CD4-positive, alpha-beta T cell treated with Interleukin-17A for 1 hour (primary cell): ENCODE measurements at places on chromosomes 7 and 10.

DNA sequence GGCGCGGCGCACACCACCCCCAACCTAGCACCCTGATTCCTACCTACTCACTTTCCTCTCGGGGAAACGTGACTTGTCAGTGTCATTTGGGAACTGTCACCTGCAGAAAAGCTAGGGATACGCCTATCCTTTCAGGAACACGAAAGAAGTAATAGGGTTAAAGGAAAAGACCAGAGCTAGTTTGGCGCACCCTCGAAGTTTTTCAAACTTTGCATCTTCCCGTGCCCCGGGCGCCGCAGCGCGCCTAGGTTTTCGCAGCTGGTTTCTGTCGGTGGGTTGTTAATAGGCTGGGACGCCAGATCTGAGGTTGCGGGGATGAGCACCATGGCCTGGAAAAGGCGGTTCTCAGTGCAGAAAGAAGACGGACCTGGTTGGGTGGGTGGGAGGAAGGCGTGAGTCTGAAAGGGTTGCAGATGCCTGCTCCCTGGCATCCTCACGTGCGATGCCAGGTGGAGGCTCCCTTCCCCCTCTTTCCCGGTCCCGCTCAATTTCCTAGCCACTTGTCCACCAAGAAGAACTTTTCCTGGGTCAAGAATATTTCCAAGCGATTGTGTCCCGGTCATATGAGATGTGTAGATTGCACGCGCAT, 568 bp upstream of the MEOX2 start:
- no peak for DNase-seq

DNA sequence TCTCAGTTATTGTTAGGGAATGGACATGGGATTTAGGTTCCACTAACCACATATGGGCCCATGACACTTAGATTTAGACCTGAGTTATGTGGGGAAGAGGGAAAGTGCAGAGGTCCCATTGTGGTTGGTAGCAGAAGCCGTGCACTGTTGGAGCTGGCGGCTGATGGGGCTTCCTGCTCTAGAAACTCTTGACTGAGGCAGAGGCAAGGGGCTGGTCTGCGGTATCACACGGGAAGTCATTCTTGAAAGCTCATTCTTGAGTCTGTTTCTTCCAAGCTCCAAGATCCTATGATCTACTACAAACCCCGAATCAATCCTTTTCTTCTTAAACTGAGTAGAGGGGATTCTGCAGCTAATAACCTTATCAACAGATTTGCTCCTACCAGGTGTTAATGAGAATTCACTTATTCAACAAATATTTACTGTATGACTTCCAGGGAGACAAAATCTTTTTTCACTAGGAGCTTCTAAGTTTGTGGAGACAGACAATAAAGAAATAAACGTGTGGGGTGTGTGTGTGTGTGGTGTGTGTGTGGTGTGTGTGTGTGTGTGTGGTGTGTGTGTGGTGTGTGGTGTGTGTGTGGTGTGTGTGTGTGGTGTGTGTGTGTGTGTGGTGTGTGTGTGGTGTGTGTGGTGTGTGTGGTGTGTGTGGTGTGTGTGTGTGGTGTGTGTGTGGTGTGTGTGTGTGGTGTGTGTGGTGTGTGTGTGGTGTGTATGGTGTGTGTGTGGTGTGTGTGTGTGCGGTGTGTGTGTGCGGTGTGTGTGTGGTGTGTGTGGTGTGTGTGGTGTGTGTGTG, 57.1 kb downstream of the AOC1 start:
- peak; percentile 51 for DNase-seq

DNA sequence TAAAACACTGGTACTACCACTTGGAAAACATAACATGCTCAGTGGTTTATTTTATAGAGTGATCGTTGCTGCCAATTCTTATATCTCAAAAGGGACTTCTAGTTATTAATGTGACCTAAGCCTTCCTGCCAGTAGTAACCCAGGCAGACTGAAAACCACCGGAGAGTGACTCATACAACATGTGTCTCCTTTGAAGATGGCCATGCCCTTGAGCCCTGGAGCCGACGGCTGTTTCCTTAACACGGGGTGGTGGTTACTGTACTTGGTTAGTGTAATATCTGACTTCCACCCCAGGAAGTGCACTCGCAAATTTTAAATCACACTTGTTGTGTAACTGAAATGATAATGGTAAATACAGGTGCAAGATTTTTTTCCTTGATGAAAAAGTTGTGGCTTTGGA, 30.5 kb downstream of the JAKMIP3 start:
- DNase-seq: no peak

GRCh38 chr7:14201353-14201752, 211.9 kb upstream of the ETV1 start:
- no peak for DNase-seq

GRCh38 chr10:8389630-8390029, 335.1 kb downstream of the GATA3 start:
- no peak for DNase-seq
